Activated CD8-positive, alpha-beta T cell treated with anti-CD3 and anti-CD28 coated beads for 36 hours (primary cell): ENCODE measurements at places on chromosomes 3 and 15. TPM values are rescaled to one million over a fixed set of nuclear protein-coding genes. Genes with fewer than 3 reads are reported as not detected.

Gene PAQR9
- total RNA-seq: not detected

Gene MUC20
- total RNA-seq: 0.65 TPM

Gene FGD5
- not detected for total RNA-seq

Gene SMCO1
- total RNA-seq: not detected

Gene ACKR2
- 1.4 TPM for total RNA-seq

Gene SCAANT1
- not detected for total RNA-seq

Gene CHST14
- total RNA-seq: 4.3 TPM

Gene DISP2
- total RNA-seq: 0.20 TPM

Gene HES1
- total RNA-seq: not detected

Gene LMAN1L
- total RNA-seq: 0.11 TPM

Gene ZBTB47
- 0.43 TPM for total RNA-seq

Gene THOC7
- 85.0 TPM for total RNA-seq

Gene FAM81A
- 1.5 TPM for total RNA-seq

Gene CEMIP
- not detected for total RNA-seq

Gene RETNLB
- total RNA-seq: not detected

Gene DYNLT2B
- 9.5 TPM for total RNA-seq

Gene UBA5
- total RNA-seq: 67.7 TPM

Gene CRELD1
- 13.0 TPM for total RNA-seq

Gene SLC24A5
- total RNA-seq: not detected

Gene PTH1R
- not detected for total RNA-seq

Gene WDR93
- not detected for total RNA-seq

Gene ISLR2
- not detected for total RNA-seq

Gene DPPA2
- not detected for total RNA-seq

Gene LARP6
- total RNA-seq: 0.41 TPM

Gene LYZL4
- not detected for total RNA-seq

Gene STARD5
- 6.7 TPM for total RNA-seq

Gene PGBD4
- total RNA-seq: 2.6 TPM

Gene ENTPD3
- not detected for total RNA-seq

Gene PLS1
- 5.6 TPM for total RNA-seq

Gene THSD4
- total RNA-seq: not detected

Gene SLC28A1
- not detected for total RNA-seq

Gene IGF2BP2
- total RNA-seq: 0.65 TPM

Gene GNL3
- total RNA-seq: 200 TPM

Gene CATSPER2
- total RNA-seq: 9.0 TPM

Gene ZIC1
- not detected for total RNA-seq

Gene CRBN
- total RNA-seq: 35.0 TPM

Gene GRIP2
- not detected for total RNA-seq

Gene CCDC9B
- 2.3 TPM for total RNA-seq

Gene PDCD7
- 33.8 TPM for total RNA-seq

Gene CLDND1
- total RNA-seq: 198 TPM

Gene EPHB1
- total RNA-seq: 0.78 TPM

Gene MELTF
- 3.4 TPM for total RNA-seq

Gene LRRC49
- total RNA-seq: not detected

Gene TMEM266
- total RNA-seq: 0.11 TPM

Gene TIMP4
- total RNA-seq: not detected

Gene SPINT1
- 6.5 TPM for total RNA-seq
